ENCODE measurements at places on chromosomes 1 and 21.

DNA sequence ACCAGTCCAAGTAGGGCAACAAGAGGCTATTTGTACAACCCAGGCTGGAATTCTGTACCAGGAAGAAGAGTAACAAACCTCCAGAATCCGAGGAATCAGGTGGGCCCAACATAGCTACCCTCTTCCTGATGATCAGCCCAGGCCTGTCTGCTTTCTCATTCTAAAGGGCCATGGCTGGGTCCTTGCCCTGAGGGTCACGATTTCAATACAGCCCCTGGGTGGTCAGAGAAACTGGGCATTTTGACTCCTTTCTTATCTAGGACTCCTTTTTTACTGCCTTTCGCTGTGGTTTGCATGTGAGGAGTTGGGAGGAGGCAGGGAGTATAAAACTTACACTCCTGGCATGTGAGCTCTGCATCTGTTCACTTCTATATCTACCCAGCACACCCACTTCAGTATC is 164.9 kb upstream of the COA6 start:
- DNase-seq, result no peak

DNA sequence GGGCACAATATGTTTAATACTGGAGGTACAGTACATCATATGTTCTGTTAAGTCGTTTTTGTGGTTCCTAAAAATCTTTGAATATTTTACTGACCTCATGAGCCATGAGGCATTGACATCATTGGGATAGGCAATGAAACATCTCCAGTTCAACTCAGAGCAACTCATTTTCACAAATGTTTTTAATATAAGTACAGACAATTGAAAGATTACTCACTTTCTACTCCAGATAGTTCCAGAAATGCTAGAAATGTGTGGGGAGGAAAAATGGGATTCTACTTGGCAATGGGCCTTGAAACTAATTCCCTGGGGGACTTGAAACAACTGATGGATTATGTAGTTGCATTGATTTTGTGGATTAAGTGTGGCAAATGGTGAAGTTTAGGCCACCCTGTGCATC is 7.2 kb upstream of the C8B start:
- no peak for DNase-seq

GRCh38 chr21:36379251-36379650 is 5.9 kb upstream of the CHAF1B start:
- no peak for DNase-seq

DNA sequence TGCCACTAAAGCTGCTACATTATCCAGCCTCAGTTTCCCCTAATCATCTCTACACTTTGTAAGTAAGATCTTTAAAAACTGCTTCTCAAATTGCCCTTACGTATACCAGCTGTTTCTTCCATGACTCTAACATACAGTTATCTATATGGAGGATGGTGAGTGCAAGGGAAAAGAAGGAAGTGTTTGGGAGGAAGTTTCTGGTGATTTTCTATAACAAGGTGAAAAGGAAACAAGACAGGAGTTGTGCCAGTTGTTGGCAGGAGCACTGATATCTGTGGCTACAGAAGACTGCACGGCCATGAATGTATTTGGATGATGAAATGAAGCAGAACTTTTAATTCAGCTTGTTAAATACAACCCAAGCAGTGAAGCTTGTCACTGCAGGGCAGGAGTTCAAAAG is 32.3 kb upstream of the NHLH2 start:
- no peak for DNase-seq

- no peak for DNase-seq
Observed at GRCh38 chr1:214901718-214902117, 180.8 kb upstream of the KCNK2 start.
